NCI-H1436 (cell line): ENCODE measurements at places on chromosomes 2 and 18.

DNA sequence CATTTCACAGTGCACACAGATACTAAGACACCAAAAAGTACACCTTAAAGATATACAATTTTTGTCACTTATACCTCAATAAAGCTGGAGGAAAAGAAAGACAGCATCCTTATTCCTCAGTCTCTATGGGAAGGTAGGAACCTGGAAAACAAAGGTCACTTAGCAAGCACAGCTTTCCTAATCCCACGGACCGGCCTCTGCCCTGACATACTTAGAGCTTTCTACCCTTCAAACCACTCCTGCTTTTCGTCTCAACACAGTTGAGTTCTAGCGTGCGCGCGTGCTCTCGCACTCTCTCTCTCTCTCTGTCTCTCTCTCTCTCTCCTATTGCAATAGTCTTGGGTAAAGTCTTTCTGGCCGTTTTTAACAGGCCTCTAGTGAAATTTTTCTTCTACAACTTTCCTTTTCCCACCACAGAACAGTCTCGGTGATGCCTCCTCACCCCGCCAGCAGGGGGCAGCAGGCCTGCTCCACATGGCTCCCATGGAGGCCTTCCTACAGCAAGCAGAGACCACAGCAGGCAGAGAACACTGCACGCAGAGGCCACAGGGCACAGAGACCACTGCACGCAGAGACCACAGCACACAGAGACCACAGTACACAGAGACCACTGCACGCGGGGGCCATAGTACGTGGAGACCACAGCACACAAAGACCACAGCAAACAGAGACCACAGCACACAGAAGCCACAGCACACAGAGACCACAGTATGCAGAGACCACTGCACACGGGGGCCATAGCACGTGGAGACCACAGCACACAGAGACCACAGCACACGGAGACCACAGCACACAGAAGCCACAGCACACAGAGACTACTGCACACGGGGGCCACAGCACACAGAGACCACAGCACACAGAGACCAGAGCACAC, 106.9 kb downstream of the FBXO15 start:
- peak; percentile 17 for DNase-seq

- DNase-seq = no peak
Measured at GRCh38 chr18:9561759-9562158, 52.6 kb downstream of the PPP4R1 start.

DNA sequence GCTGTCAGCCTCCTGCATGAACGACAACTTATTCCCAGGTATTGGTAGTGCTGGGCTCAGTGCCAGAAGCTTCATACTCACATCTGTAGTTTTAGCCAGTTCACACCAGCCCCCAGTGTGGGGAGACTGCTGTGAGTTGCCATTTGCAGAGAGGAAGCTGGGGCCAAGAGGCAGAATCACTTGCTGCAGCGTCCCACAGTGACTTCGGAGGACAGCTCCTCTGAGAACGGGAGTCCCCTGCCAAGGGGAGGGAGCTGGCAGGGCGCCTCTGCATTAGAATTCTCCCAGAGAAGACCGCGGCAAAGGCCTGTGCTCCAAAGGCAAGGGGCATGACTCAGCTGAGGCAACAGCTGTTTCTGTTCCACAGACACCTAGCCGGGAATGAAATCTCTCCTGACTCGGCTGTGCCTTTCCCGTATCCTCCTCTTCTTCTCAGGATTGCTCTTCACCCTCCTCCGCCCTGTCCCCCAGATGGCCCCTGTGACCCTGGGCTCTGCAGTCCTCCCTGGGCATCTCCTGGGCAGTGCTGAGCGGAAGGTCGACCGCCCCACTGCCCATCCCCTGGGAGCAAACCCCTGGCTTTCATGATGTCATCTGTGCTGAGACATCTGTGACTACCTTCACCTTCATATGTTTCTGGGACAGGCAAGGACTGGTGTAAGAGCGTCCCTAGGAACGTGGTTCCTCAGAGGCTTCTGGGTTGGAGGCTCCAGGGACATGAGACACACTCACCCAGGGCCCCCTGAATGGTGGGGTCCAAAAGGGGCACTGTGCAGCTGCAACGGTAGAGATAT, 18.0 kb downstream of the MAL start:
- DNase-seq = no peak

DNA sequence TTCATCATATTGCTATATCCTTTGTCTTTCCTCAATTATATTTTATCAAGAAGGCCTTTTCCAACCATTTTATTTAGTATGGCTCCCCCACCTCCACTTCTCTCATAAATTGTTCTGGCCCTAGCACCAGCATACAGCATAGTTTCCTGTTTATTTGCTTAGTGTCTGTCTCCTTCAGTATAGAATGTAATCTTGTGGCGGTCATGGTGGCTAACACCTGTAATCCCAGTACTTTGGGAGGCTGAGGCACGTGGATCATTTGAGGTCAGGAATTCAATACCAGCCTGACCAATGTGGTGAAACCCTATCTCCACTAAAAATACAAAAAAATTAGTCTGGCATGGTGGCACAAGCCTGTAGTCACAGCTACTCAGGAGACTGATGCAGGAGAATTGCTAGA, 39.6 kb upstream of the CLASP1 start:
- DNase-seq = no peak

DNA sequence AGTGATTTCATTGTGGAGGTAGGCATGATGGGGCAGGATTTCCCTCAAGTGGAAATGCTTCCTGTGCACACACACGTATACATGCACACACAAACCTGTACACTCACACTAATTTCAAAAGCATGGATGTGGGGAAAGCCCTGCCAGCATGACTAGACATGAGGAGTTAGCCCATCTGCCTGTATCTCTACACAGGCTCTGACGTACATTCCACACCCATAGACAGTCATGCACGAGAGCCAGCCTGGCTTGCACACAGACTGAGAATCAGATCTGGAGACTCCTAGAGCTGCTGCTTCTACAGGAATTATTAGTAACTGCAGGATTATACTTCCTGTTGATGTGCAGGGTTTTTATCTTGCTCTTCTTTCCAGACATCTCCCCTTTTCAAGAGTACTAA, 27.3 kb upstream of the NFU1 start:
- DNase-seq = no peak

GRCh38 chr2:153068052-153068451, 349.6 kb downstream of the ARL6IP6 start:
- no peak for DNase-seq

GRCh38 chr2:188443207-188443606, 151.5 kb downstream of the GULP1 start:
- no peak for DNase-seq

DNA sequence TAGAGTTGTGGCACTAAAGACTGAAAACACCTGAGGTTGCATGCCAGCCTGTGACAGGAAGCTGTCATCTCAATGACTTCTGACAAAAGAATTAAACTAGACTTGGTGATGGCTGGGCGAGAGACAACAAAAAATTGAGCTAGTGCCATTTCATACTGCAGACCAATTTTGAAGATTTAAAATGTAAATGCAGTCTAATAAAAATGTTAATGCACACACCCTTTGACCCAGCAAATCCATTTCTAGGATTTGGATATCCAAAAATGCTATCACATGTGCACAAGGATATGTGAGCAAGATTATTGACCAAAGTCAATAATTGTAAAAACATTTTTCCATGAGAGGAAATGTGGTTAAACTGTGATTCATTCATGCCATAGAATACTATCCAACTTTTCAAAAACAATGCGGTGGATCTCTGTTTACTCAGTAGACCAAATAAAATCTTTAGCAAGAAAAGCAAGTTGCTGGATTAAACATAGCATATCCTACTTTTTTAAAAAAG, 5.6 kb downstream of the FBXO36 start:
- no peak for DNase-seq

GRCh38 chr18:79519751-79520477, 124.2 kb downstream of the NFATC1 start:
- no peak for DNase-seq

DNA sequence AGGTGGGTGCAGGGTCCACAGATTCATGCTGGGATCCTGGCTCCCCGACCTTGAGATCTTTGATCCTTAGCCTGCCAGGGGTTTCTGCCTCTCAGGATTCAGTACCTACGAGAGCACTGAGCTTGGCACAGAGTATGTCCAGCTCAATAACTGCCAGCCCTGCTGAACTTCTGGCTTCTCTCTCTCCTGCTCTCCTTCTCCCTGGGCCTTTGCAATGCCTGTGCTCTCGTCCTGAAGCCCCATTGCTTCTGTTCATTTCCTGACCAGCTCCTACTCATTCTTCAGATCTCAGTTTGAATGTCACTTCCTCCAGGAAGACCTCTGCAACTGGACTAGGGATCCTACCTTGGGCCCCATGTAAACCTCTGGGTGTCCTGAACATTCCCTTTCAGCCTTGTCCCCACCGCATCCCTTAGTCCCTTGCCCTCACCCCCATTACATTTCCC, 113.8 kb upstream of the HAAO start:
- no peak for DNase-seq

DNA sequence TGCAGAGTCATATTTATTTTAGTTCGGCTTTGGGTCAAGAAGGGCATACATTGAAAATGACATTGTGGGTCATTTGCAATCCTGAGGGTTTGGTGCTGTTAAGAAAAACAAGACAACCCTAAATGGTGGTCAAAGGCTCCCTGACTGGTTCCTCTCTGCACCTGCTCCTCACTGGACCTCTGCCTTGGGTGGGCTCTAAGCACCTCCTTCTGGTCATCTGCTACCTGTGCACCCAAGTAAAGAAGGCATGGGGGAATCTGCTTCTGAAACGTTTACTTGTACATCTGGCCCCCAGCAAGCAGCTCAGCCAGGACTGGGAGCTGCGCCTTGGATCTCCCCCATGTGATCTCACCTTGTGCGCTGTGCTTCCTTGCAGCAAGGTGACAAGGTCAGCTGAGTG, 55.2 kb upstream of the MAL start:
- DNase-seq = no peak

DNA sequence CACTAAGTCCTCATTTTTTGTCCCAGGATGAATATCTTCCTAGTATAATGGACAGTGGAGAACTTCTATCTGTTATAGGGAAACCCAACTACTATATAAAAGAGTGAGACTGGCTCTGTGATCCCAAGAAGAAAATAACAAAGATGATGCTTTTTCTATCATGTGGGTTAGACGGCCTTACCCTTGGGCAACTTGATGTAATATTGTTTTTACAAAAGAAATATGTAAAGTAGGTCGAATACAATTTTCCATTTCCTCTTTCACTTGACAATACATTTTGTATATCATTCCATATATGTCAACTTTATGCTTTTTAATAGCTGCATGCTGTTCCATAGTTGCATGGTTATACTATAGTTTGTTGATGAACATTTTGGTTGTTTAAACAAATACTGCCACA, 87.5 kb upstream of the SESTD1 start:
- no peak for DNase-seq

DNA sequence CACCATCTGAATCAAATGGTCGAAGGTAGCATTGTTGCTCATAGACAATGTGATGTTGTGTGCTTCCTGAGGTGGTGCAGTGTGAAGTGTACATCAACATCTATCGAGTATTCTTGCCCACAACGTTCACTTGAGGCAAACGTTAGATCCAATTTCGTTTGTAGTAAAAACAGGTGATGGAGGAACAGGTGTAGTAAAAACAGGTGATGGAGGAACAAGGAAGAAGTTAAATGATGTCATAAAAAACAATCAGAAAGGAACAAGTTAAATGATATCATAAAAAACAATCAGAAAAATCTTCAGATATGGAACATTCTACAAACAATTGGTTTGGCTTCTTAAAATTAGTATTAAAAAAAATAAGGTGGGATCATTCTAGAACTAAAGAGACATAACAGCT, 11.3 kb downstream of the WDR7 start:
- no peak for DNase-seq

- DNase-seq = peak; percentile 8
Measured at GRCh38 chr2:157441072-157441454, 2.8 kb downstream of the CYTIP start.

- DNase-seq = peak; percentile 87
Measured at GRCh38 chr2:7634409-7634808, 717.2 kb downstream of the RNF144A start.

DNA sequence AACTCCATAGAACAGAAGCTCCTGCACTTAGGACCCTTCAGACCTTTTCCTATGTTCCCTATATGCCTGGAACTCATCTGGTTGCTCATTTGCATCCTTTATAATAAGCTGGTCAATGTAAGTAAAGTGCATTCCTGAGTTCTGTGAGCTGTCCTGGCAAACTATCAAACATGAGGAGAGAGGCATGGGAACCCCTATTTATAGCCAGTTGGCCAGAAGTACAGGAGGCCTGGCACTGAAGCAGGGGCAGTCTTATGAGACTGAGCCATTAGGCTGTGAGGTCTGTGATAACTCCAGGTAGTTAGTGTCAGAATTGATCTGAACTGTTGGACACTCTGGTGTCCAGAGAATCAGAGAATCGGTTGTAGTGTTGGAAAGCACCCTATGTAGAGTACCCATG, 88.4 kb downstream of the EHD3 start:
- DNase-seq = no peak

GRCh38 chr18:48545757-48546321, 7.0 kb downstream of the CTIF start:
- DNase-seq = no peak

GRCh38 chr2:86445436-86445835, 4.3 kb downstream of the KDM3A start:
- no peak for DNase-seq

GRCh38 chr18:64929036-64929435, 780.1 kb upstream of the LINC00305 start:
- DNase-seq = no peak

DNA sequence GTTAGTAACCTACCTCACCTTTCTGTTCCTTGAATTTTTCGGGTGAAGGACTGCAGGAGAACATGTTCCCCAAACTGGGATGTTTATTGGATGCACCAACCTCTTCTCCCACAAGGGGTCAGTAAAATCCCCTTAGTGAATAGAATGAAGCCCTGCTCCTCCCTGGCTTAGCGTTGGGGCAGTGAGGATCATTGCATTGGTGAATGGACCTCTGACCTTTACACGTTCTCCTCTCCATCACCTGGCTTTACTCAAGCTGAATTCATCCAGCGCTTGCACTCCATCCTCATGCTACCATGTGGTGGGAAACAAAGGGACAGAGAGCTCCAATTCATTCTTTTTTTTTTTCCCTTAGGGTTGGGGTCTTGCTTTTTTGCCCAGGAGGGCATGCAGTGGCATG, 157.2 kb downstream of the MIB1 start:
- DNase-seq = peak; percentile 17

DNA sequence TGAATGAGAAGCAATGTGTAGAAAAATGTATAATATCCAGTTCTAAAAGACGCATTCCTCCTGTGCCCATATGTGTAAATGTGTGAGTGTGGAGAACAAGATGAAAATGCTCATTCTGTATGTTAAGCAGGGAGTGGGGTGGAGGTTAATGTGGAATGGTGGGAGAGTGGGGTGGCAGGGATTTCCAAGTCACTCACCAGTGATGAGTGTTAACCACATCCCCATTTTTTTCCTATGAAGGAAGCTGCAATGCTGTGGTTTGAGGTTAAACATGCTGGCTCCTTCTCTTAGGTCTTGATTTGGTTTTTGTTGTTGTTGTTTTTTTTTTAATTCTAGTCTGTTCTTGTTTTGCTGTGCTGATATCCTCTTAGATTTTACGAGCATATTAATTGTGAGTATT, 169.4 kb downstream of the NEDD4L start:
- no peak for DNase-seq

- DNase-seq = no peak
Measured at GRCh38 chr18:76963936-76964335, 141.6 kb downstream of the ZNF236 start.
